ENCODE measurements at places on chromosomes 3 and 15.

GRCh38 chr3:12997387-12997786 is 75.8 kb downstream of the IQSEC1 start:
- no peak for DNase-seq

DNA sequence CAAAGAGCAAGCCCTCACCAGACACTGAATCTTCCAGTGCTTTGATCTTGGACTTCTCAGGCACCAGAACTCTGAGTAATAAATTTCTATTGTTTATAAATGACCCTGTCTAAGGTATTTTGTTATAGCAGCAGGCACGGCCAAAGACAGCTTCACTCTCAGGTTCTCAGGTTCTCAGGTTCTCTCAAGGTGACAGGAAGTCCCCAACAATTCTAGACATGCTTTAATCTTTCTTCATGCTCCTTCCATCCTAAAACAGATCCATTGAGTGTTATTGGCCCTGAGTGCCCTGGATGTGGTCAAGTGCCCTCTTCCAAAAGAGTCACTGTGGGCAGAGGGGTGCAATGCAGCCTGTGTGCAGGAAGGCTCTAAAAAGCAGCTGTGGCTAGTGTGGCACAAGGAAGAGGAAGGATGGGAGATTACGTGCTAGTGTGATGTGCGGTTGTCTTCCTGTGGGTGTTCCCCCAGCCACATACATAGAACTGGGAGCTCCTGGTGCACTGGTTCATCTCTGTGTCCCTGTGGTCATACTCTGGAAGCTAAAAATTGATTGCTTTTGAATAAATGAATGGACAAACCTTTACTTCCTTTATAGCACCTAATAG is 11.0 kb upstream of the RAB7A start:
- no peak for DNase-seq

- DNase-seq = no peak
Observed at GRCh38 chr3:31925271-31925630, 55.8 kb downstream of the OSBPL10 start.

DNA sequence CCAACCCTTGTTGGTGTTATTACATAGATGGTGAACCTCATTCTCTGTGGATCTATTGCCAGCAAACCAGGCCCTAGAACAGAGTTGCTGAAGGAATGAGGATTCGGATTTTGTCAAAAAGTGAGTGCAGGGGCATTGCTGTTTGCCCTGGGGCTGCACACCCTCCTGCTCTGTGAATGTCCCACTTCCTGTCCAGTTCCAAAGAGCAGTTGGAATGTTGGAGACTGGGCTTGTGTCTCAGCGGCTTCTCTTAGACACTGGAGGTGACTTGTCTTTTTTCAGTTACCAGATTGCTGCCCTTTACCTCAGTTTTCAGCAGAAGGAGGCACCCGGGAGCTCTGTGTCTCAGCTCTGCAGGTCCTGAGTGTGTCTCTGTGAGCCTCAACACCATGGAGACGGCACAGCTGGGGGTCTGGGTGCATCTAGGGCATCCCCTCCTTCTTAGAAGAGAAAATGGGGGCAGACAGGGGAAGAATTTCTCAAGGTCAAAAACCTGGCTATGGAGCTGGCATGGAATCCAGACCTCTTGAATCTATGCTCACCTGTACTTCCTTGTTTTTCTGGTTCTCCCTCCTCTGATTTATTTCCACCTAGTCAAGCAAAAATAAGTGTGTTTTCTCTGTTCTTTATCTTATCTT is 46.3 kb downstream of the LIMD1 start:
- DNase-seq = no peak

DNA sequence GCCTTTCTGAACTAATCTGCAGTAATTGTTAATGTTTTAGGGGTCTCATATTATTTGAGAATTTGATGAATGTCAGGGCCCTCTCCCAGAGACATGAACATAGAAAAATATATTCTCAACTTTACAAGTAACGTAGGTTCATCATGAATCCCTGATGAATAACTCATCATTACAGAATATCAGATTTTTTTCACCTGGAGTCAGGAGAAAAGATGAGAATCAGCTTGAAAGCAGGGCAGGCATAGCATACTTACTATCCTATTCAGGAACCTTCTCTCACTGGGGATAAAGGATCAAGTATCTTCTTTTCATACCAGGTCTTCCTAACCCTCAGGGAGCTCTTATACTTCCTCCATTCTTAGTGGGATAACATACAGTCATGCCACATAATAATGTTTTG is 552.6 kb upstream of the TBL1XR1 start:
- DNase-seq = no peak

DNA sequence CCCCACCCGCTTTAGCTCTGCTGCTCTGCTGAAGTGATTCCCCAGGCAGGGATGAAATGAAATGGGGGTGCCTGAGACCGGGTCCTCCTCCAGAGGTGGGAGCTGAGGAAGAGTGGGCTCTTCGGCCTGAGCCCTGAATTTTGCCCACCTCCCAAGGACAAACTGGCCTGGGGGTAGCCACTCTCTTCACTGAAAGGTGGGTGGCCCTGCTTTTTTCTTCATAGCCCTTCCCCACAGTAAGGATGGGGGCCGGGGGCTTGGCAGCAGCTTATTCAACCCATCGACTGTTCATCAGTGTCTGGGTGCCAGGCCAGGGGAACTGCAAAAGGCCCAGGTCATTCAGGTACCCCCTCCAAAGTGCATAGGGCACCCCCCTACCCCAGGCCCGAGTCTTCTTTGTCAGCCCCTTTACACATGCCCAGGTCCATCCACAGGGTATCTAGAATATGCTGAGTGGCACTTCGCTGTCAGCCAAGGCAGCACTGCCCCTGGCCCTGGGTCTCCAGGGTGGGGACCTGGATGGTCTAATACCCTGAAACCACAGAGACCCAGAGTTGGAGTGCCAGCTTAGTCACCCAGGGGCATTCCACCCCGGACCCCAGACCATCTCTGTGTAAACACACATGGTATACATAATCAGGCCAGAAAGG is 7.9 kb downstream of the SCN5A start:
- DNase-seq = no peak

GRCh38 chr15:55912982-55913381 is 80.4 kb downstream of the NEDD4 start:
- DNase-seq = no peak

GRCh38 chr3:172194702-172195406 is 155.5 kb downstream of the FNDC3B start:
- peak; percentile 57 for DNase-seq

All from fibroblast of skin of right quadriceps (primary cell).